A549 (cell line): ENCODE measurements at places on chromosomes 1 and 21. TPM values are rescaled to one million over a fixed set of nuclear protein-coding genes. Genes with fewer than 3 reads are reported as not detected.

The SYNC gene
- 10.0 to 12.0 TPM (median 11.6 TPM) in 3 replicates for polyA plus RNA-seq

The DISP3 gene
- polyA plus RNA-seq = 0.03 to 0.22 TPM (median 0.12 TPM) in 3 replicates

The BMP8A gene
- 0.13 to 0.22 TPM in 2 of 3 replicates, not detected in the other for polyA plus RNA-seq

The DEPDC1 gene
- 18.0 to 20.7 TPM (median 18.2 TPM) in 3 replicates for polyA plus RNA-seq

The SKI gene
- 11.5 to 12.0 TPM (median 11.5 TPM) in 3 replicates for polyA plus RNA-seq

The TTC13 gene
- polyA plus RNA-seq = 11.6 to 14.1 TPM (median 12.5 TPM) in 3 replicates

The C1QTNF12 gene
- polyA plus RNA-seq = 0.76 to 0.98 TPM (median 0.83 TPM) in 3 replicates

The NPPA gene
- not detected in 3 replicates for polyA plus RNA-seq

The PRELP gene
- not detected in 3 replicates for polyA plus RNA-seq

The AMY2A gene
- not detected in 3 replicates for polyA plus RNA-seq

The SYCP1 gene
- polyA plus RNA-seq = not detected in 3 replicates

- no peak for DNase-seq
These were observed 370.3 kb upstream of the ADGRL2 start for GRCh38 chr1:81430236-81430938.

DNA sequence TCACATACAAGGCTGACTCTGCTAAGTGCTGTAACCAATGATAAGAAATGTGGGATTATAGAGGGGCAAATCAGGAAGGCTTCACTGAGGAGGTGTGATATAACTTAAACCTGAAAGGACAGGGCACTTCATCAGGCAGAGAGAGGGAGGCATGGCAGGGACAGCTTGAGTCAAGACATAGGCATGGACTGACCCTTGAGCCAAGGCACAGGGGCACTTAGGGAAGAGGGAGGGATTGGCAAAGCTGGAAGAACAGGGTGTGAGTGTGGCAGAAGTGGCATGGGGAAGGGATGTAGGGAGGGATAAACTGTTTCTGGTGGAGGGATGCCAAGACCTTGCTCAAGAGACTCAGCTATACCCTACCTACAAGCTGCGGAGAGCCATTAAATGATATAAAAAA lies 81.3 kb downstream of the PLXNA2 start:
- no peak for DNase-seq

- no peak for DNase-seq
These were observed 28.6 kb upstream of the DUSP23 start for GRCh38 chr1:159752135-159752580.

DNA sequence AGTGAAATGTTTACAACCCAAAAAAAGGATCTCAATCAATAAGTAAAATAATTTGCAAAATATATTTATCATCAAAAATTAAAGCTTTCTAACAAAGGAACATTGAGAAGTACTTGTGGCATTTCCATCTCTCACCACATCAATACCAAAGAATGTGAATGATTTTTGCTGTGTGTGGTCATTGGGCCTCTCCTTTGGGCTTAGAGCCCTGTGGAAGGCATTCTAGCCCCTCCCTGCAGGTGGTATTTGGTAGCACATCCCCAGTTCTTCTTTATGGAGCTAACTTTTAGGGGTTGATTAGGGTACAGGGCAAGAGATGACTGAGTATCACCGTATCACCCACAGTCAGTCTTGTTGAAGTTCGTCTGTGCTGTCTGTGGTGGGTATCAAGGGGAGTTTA lies 294.1 kb upstream of the SGIP1 start:
- DNase-seq = peak; percentile 35

- DNase-seq = no peak
These were observed 1.7 kb downstream of the PTP4A2 start for GRCh38 chr1:31936278-31936980.

DNA sequence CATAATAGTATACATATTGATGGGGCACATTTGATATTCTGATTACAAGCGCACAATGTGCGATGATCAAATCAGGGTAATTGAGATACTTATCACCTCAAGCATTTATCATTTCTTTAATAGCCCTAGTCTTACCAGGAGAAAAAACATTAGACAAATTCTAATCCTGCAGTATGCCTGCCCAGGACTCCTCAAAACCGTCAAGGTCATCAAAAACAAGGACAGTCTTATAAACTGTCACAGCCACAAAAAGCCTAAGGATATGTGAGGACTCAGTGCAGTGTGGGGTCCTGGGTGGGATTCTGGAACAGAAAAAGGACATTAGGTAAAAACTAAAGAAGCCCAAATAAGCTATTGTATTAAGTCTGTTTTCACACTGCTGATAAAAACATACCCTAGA lies 19.1 kb downstream of the CAPN9 start:
- DNase-seq = no peak

DNA sequence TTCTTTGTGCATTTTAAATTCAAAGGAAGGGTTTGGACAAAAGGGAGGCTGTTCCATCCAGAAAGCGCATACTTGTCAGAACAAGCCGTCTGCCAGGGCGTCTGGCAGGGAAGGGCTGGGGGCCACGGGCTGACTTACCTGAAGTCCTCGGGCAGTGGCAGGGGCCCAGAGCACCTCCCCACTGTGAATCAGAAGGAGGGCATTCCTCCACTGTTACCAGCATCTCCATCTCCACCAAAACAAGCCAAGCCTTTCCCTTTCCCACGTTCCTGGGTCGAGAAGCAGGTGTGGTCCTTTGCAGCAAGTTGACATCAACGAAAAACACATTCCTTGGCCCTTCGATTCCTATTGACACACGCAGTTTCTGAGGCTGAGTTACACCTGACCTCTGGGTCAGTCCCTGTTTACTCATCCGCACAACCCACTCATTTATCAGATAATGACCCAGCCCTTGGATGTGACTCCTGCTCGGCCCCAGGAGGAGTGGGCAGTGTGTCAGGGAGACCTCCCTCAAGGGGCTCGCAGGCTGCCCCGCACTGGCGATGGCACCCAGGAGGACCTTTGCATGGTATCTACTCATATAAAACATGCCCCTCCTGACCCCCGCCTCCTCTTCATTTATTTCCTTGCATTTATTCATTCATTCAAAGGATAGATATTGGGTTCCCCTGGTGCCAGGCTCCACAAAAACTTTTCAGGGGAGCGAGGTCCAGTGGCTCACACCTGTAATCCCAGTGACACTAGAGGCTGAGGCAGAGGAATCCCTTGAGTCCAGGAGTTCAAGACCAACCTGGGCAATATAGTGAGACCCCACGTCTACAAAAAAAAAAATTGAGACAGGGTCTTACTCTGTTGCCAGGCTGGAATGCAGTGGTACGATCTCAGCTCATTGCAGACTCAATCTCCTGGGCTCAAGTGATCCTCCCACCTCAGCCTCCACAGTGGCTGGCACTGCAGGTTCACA lies 60.2 kb downstream of the TOMM20 start:
- DNase-seq = peak; percentile 47

DNA sequence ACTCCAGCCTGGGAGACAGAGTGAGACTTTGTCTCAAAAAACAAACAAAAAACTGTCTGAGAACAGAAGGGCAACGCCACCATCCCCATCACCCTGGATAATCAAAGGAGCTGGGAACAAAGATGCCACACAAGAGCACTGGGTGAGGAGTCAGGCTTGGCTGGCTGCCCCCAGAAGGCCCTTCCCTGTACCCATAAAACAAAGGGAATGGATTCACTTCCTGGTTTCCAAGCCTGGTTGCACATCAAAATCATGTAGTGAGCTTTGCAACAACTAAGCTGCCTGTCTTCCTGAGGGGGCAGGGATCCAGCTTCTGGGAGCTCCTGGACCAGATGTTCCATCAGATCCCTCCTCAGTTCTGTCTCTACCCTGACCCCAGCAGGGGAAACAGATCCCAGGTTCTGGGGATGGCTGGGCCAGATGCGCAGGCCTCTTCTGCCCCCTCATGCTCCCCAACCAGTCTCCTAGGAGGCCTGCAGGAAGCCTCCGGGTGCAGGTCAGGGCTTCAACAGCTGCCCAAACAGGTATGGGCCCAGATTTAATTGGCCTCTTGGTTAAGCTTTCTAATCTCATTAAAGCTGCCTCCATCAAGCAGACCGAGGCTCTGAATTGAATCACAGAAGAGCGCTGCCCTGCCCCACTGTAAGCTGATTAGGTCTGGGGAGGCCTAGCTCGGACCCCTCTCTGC lies 97.8 kb downstream of the MRPL37 start:
- no peak for DNase-seq

GRCh38 chr1:64699327-64699726 lies 45.5 kb upstream of the RAVER2 start:
- DNase-seq = no peak

- DNase-seq = peak; percentile 85
These were observed 1.2 kb upstream of the LHX9 start for GRCh38 chr1:197915862-197916499.

DNA sequence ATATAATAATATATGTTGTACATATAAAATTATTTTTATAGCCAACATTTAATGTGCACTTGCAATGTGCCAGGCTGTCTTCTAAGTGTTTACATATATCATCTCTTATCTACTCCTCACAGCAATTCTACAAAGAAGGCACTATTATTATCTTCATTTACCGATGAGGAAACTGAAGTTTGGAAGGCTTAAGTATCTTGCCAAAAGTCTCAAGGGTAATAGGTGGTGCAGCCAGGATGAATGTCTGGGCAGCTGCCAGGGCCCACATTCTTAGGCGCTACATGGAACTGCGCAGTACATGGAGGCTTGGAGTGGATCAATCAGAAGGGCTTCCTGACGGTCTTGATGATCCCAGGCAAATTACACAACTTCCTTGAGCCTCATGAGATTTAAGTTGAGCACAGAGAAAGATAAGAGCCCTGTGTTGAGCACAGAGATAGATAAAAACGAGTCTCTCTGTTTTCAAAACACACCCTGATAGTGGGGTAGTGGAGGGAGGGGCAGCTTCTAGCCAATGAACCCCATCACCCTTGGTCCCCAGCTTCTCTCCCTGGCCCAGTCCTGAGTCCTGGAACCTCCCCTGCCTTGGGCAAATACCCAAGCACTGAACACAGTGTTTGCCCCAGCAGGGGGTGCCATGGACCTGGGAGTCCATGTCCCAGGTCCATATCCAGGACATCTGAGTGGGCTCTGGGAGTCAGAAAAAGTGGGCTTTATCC lies 9.2 kb downstream of the POU3F1 start:
- DNase-seq = no peak

GRCh38 chr1:164223378-164223777 lies 335.6 kb upstream of the PBX1 start:
- no peak for DNase-seq

- no peak for DNase-seq
These were observed 5.6 kb upstream of the AKR1A1 start for GRCh38 chr1:45545019-45545493.

DNA sequence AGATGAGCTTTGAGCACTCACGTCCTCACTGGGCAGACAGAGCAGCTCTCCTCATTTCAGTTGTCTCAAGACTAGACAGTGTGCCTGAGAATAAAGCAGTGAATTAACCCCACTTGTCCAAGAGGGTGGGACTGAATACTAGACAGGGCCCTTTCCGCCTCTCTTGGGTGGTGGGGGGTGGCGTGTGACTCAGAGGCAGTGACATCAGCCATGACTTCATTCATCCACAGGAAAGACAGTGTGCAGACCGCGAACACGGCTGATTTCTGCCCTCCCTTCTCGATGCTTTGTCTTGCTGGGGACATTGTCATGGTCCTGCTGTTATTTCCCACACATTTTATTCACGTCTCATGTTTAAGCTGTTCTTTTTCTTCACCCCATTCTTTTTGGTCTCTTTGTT lies 64.9 kb downstream of the FGGY start:
- no peak for DNase-seq

DNA sequence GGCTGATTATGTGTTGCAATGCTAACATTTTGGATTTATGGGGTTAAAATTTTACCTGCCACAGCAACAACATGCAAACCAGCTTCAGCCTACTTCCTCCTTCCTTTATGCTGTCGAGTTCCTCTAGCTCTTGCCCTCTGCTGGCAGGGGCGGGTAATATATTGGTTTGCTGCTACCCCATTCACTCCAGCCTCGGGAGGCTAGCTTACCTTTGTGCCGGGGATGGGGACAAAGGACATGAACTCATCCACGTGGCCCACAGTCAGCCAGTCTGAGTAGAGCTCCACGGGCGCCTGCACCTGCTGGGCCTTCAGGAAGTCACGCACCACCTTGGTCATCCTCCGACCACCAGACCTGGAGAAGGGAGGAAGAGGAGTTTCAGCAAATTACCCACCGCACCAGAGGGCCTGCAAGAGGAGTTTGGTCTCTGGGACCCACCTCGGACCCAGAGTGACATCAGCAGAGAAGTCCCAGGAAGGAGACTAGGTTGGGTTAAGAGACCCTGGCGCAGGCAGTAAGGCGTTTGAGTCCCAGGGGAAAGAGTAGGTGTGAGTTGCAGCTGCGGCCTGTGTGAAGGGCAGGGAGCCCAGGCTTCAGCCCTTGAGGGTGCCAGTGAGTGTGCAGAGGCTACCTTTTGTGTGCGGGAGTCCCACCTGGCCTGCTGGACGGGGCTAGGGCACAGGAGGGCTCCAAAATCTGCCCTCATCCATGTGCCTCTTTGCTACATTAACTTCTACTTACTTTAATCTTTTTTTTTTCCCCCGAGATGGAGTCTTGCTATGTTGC lies 21.8 kb upstream of the SDHB start:
- peak; percentile 49 for DNase-seq

- DNase-seq = no peak
These were observed 13.0 kb downstream of the LSS start for GRCh38 chr21:46215436-46216131.

GRCh38 chr1:115145226-115145625 lies 55.9 kb upstream of the TSPAN2 start:
- no peak for DNase-seq

- DNase-seq = peak; percentile 19
These were observed 75.2 kb upstream of the TEKT2 start for GRCh38 chr1:36008546-36009197.

DNA sequence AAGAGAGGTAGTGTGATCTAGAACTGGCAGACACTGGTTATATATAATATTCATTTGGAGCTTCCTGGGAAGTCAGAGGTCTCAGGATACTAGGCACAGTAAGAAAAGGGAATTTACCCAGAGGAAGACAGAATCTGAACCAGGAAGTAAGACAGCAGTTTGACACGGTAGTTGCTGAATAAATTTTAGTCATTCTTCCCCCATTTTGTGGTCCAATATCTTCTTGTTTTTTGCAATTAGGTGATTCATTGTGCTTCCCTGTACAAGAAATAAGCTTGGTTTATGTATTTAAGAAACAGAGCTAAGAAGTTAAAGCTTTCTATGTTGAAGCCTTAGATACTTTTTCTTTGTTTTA lies 1.3 kb downstream of the TMEM167B start:
- DNase-seq = peak; percentile 23

- no peak for DNase-seq
These were observed 298.7 kb downstream of the LRRIQ3 start for GRCh38 chr1:73899311-73899710.

DNA sequence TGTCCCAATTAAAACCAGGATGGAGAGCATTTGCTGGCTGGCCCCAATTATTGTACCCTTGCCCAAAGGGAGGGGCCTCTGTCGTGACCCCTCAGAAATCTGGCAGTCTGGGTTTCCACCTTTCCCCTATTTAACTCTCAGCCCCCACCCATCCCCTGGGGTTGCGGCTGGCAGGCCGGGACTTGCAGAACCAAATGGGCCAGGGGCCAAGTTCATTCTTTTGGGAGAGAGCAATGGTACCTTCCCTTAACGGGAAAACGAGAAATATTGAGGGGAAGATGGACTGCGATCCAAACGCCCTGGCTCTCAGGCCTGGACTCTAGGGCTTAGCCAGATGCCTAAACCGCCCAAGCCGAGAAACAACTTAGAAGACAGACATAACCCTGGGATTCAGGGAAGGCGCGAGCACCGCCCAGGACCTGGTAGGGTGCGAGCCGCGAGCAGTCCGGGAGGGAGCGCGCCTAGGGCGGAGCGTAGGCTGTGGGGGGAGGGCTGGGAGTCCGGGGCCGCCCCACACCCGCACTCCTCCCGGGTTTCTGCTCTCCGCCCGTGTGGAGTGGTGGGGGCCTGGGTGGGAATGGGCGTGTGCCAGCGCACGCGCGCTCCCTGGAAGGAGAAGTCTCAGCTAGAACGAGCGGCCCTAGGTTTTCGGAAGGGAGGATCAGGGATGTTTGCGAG lies at the start of gene SLC27A3:
Gene SLC27A3 (plus strand): TSS at position 628 of the 678 bp plus-strand sequence. CDS start 91 bp downstream, outside the sequence.
- no peak for DNase-seq
